ENCODE measurements at places on chromosomes 7 and 10.

DNA sequence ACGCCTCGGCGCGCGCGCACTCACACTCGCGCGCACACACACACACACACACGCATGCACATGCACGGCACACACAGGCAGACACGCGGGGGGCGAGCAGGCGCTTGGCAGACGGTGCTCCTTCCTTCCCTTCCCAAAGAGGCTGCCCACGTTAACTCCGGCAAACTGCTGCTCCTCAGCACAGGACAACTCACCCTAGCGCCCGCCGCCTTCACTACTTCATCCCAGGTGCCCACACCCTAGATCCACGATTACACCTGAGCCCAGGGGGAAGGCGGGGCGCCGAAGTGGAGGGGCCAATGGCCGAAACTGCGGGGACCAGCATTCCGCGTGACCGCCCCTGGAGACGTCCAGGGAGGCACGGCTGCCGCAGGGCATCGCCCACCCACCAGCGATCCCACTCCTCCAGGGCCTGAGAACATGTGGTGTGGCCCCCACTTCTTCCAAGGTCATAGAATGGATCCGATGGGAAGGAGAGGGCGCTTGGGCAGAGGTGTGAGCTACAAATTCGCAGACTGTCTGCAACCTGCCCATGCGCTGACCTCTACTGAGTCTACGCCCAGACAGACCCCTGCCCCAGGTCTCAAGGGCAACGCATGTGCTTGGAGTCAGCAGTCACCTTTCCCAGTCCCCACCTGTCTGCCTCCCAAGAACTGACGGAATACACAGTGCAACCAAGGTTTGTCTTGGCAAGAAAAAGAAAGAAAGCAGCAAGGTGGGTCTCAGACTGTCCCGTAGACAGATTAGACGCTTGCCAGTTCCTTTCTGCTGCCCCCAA, 74.6 kb downstream of the CALN1 start:
- DNase-seq: no peak

GRCh38 chr10:44978570-44979280, at the start of gene DEPP1:
TSS of gene DEPP1 (minus strand) at chr10:44978809. CDS start at chr10:44978030, 779 bp downstream.
- DNase-seq: no peak

DNA sequence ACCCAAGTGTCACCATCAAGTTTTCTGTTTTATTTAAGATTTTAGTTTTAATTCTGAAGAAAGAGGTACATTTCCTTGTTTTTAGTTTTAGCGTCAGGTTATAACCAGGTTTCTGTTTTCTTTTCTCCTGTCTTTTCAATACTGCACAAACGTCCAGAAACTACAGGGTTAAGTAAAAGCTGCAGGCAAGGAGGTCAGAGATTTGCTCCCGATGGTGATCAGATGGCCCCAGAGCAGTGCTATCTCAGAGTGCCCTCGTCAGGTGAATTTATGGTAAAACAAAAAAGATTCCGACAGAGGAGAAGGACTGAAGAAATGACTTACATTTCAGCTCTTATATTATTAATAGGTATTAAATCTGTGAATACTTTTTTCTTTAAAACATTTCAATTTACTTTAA, 128.2 kb downstream of the STRA8 start:
- DNase-seq: no peak

GRCh38 chr7:71497256-71497946, 365.5 kb downstream of the GALNT17 start:
- DNase-seq: no peak

GRCh38 chr10:78687626-78688025, 381.1 kb upstream of the ZMIZ1 start:
- no peak for DNase-seq
